Aorta (tissue), 5 donors: ENCODE measurements at places on chromosomes 3 and 15. TPM values are rescaled to one million over a fixed set of nuclear protein-coding genes. Genes with fewer than 3 reads are reported as not detected.

CACNA2D3 gene
- polyA plus RNA-seq, result 0.72 TPM

MASP1 gene
- polyA plus RNA-seq, result 0.88 TPM

HCLS1 gene
- polyA plus RNA-seq, result 54.6 TPM

TM4SF18 gene
- polyA plus RNA-seq, result not detected

RAB6B gene
- polyA plus RNA-seq, result 0.59 TPM

MUC20 gene
- 2.9 TPM for polyA plus RNA-seq

CHSY1 gene
- 34.2 TPM for polyA plus RNA-seq

NAALADL2 gene
- polyA plus RNA-seq, result 4.3 TPM

ST8SIA2 gene
- polyA plus RNA-seq, result 0.05 TPM

TMEM266 gene
- polyA plus RNA-seq, result not detected

NRROS gene
- 2.0 TPM for polyA plus RNA-seq

ITIH4 gene
- 25.0 TPM for polyA plus RNA-seq

RUVBL1 gene
- polyA plus RNA-seq, result 12.3 TPM
